ENCODE measurements at places on chromosomes 7 and 10.

GRCh38 chr7:143385891-143386781 is 5.0 kb downstream of the ZYX start:
- no peak for DNase-seq

DNA sequence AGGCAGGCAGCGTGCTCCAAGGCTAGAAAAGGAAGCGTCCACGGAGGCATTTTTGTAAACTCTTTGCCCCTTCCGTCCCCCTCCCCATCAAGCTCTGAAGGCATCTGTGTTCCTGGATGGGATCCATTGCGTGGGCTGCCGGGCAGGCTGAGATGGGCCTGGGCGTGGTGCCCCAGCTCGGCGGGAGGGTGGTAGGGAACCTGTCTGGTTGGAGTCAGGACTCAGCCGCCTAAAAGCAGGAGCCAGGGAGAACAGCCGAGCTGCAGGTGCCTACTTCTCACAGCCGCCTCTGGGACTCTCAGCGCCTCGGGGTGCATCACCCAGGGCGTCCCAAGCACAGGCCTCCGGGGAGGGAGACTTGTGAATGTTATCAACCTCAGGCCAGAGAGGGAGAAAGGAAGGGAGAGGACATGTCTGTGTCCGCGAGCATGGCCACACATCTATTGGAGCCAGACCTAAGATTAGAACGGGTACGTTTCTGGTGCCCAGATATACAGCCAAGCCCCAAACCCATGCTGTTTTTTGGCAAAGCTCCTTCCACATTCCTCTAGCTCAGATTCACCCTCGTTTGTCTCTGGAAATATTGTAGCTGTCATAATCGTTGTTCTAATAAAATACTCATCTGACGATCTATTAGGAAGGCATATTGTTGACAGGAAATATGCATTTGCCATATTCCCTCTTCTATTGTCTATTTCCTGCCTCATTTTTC is 48.6 kb upstream of the CTBP2 start:
- DNase-seq = no peak

DNA sequence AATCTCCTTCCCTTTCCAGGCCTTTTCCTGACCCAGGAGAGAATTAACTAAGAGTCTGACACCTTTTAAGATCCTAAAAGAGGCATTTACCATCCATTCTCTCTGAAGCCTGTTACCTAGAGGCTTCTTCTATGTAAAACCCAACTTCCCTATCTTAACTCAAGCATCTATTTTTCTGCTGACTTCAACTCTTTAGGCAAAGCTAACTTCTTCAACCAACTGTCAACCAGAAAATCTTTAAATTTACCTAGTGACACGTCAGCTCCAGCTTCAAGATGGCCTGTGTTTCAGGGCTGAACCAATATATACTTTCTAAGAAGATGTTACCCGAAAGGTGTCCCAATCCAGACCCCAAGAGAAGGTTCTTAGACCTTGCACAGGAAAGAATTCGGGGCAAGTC is 492.3 kb upstream of the AUTS2 start:
- DNase-seq = no peak

GRCh38 chr10:70917226-70917625 is 28.9 kb upstream of the PCBD1 start:
- DNase-seq = no peak

- DNase-seq = no peak
These were observed 5.6 kb downstream of the GIMAP1 start for GRCh38 chr7:150721970-150722373.

DNA sequence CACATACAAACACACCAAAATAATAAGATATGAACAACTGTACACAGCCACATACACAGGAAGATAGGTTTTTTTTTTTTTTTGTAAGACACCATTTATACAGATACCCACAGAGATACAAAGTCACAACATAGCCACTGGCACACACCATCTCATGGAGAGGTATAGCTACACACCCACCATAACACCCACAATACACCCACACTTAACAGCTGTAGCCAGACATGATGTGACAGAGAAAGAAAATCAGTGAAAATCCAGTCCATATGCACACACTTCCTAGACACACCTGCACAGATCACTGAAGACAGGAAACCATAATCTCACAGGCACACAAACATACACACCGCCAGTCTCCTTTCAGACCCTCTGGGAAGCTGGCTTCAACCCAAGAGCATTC is 62.4 kb upstream of the PAX2 start:
- DNase-seq = no peak

- DNase-seq = no peak
These were observed 116.6 kb upstream of the ADCY1 start for GRCh38 chr7:45457591-45457990.

DNA sequence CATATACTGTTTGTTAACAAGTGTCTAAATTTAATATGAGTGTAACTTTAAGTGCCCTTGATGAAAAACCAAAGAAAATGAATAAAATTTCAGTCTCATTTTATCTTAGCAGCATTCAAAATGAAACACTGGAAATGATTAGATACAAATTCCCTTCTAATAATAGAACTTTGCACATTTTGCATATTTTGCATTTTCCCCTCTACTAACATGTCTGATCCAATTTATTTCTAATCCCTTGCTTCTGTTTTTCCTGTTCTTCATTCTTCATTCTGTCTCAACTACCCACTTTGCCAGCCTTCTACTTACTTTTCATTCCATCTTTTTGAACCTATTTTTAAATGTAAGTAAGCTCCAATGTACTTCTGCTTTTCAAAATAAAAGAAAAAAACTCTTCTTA is 42.7 kb upstream of the SEMA3D start:
- DNase-seq = no peak

DNA sequence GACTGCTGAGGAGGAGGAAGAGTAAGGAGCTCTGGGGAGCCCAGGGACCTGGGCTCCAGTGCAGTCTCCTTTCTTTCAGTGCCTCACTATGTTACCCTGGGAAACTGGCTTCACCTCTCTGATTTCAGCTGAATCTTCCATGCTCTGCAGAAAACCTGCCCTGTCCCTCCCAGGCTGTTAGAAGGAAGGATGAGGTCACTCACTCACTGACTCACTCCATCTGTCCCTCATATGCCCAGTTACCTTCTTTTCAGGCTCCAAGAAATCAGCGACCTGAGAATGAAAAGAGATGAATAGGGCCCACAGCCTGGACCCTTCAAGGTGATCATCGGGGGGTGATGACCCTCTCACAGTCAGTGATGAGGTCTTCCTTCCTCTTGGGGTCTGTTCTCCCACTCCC is 481 bp downstream of the SFTPA2 start:
- no peak for DNase-seq

DNA sequence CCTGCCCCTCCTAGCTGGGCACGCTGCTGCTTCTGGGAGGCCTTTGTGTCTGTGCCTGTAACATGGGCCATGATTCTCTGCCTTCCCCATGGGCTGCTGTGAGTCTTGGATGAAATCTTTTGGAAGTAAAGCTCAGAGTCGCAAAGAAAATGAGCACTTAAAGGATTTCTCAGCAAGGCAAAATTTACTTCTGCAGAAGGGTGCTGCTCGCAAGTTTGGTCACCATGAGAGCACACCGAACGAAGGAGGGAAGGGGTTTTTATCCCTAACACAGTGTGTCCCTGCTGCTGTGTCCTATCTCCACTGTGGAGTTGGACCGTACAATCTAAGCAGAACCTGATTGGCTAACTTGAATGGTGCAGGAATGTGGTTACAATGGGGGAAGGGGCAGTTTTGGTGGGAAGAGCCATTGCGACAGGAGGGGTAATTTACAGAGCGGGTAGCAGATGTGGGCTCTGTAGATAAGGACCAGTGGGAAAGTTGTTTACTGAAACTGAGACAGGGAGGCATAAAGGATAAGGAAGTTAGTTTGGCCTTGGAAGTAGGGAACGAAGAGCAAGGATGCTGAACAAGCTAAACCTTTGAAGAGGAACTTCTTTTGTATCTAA is 57.5 kb downstream of the FANK1 start:
- DNase-seq = no peak

DNA sequence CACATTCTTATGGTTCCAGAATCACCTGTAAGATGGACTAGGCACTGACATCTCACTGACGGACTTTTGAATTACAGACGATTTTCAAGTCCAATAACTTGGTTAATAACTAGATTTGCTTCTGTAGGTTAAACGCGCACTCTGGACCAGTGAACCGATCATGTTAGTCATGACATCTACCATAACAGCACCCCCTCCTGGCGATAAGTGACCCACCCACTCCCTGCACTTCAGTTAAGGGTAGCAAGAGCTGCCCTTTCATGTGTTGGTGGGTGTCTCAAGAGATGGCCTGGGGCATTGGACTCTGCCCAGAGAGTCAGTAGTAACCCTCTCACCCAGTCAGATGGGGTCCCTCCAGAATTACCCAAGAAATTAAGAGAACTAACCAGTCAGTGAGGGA is 12.9 kb downstream of the GRM8 start:
- DNase-seq = no peak

GRCh38 chr7:79513261-79513660 is 59.8 kb upstream of the MAGI2 start:
- no peak for DNase-seq

Data from stimulated activated CD8-positive, alpha-beta memory T cell treated with anti-CD3 and anti-CD28 coated beads, Interleukin-15, amount 100 ng/mL, for 24 hours (primary cell).